IMR-90 (cell line): ENCODE measurements at places on chromosomes 13 and 19. TPM values are rescaled to one million over a fixed set of nuclear protein-coding genes. Genes with fewer than 3 reads are reported as not detected.

Gene GRK1
- not detected in 2 replicates for total RNA-seq

Gene KCNN1
- under 0.01 TPM in 1 of 2 replicates, not detected in the other for total RNA-seq

Gene ZNF480
- 10.9 and 22.5 TPM in 2 replicates for total RNA-seq

Gene MAST1
- 0.28 and 1.1 TPM in 2 replicates for total RNA-seq

Gene ICAM4
- total RNA-seq = 2.3 and 2.5 TPM in 2 replicates

Gene ZFP14
- 2.0 and 2.2 TPM in 2 replicates for total RNA-seq

Gene SHISA2
- under 0.01 TPM in 1 of 2 replicates, not detected in the other for total RNA-seq

Gene PCSK4
- total RNA-seq = 0.56 and 0.72 TPM in 2 replicates
